ENCODE measurements at places on chromosomes 1 and 21. TPM values are rescaled to one million over a fixed set of nuclear protein-coding genes. Genes with fewer than 3 reads are reported as not detected.

- no peak for DNase-seq
These were observed 6.3 kb upstream of the TNNT2 start for GRCh38 chr1:201383647-201384405.

DNA sequence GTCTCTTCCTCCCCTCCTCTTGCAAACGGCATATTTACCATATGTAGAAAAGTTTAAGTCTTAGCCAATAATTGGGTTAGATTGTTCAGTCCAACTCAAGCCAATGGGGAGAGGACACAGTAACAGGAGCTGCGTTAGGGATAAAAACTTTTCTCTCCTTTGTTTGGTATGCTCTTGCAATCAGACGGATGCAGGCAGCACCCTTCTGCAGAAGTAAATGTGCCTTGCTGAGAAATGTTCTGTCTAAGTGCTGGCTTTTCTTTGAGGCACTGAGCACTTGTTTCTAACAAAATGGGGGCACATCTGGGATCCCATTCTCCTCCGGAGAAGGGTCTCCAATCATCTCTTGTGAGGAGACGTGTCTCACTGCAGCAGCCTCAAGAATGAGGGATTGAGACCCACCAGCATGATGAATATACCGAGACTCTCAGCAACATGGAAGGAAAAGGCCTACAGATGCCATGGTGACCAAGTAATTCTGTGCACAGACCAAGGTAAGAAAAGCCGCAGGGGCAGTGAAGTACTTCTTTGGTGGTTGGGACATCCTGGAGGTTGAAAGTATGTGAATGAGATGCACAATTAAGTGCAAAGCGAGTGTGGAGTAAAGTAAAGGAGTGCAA lies 20.7 kb upstream of the GNG4 start:
- DNase-seq = no peak

DNA sequence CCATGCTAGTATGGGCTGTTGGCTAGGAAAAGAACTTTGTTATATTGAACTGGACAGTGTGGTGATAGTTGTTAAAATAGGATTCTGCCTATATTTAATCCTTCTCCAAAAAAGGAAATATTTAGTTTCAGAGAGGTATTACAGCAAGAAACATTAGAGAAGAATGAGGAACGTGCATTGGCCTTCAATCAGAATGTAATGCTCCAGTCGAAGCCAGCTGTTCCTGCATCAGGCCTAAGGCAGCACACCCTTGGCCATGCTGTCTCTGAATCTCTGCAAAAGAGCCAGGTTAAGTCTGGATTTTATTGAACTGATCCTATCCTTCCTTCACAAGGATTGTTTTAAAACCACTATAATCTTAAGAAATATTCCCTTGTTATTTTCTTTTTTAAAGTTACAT lies 35.3 kb upstream of the RALGPS2 start:
- DNase-seq = no peak

GRCh38 chr1:22143065-22144033 lies at the start of gene WNT4:
Gene WNT4, minus strand, starts transcription at chr1:22143097. Its CDS starts 175 bp downstream, at chr1:22142922.
- DNase-seq = no peak

DNA sequence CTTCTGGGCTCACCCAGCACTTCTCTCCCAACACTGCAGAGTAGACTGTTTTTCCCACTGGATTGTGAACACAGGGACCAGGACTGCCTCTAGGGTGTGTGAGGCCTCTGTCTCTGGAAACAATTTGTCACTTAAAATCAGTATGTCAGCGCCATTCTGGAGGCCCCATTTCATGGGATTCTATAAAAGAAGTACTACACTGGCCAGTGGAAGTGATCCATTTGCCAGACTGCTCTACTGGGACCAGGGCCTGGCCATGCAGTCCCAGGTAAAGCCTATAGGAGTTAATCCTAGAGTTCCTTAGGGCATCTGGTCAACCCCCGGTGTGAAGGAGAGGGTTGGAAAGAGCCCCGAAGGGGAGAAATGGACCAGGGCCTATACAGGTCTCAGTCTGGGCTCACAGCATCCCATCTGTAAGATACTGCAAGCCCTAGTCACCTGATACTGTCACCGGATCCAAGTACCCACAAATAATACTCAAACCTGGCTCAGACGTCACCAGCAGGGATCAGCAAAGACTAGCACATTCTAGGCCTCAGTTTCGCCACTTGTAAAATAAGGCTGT lies 245.0 kb downstream of the FOXD2 start:
- DNase-seq = no peak

GRCh38 chr1:61477301-61477700 lies 247.6 kb downstream of the TM2D1 start:
- DNase-seq = no peak

- no peak for DNase-seq
These were observed 73.7 kb downstream of the S1PR1 start for GRCh38 chr1:101310506-101310905.

DNA sequence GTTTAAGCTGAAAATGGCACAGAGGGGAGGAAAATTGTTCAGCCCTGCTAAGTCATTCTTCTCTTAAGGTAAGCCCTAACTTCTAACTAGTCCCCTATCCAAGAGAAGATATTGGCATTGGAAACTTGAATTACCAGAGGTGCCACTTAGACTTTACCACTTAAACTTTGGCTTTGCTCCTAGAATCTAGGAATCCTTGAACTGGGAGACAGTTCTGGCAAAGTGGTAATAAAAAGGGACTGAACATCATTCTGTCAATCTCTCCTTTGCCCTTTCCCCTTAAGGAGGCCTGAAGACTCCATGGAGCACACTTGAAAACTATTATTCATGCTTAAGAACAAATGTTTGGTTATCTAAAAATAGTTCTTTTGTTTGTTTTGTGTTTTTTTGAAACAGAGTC lies 8.4 kb downstream of the ATP1A4 start:
- no peak for DNase-seq

DNA sequence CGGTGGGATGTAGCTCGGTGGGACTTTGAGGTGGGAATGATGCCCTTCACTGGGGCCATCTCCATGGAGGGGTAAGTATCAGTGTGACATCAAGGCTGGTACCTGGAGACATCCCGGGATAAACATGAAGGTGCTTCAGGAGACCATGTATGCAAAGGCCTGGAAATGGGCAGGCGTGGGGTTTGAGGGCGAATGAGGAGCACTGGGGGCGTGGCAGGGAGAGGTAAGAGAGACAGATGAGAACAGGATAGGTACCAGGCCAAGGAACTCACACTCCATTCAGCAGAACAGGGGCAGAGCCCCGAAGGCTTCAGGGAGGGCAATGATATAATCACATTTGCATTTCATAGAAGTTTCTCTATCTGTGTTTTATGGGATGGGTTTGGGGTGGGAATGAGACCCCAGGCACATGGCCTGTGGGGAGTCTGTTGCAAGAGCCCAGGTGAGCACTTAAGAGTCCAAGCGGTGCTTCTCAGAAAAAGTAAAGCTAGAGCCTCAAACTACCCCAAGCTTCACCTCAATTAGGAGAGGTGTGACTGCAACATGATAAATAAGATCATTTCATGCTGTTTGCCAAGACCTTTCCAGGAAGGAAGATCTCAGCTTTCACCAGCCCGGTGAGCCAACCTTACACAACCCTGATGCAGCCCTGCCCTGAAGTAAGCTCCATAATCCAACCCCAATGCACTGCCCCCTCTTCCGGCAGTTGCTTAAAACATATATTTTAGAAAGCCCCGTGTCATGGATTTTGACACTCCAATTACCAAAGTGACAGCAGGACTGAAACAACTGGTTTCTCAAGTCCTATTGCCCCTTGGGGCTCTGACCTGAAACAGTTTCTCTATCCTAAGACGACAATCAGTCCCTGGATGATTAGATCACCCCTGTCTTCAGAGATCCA lies 7.4 kb downstream of the S100A9 start:
- DNase-seq = no peak

DNA sequence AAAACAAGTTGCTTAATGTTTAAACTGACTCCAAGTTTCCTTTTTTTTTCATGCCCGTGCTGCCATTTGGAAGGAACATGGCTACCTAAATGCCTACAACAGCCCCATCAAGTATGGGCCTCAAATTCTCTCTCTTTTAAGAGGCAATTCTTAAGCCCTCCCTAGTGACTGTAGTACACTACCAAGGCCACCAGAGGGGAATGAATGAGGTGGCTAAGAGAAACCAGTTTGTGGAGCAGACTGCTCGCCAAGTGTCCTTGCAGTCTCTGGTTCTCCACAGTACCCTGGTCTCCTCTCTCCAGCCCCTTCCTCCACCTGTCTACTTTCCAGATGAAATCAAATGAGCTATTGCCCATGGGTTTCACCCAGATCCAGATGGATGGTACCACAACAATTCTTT lies 1809.6 kb downstream of the BRINP3 start:
- no peak for DNase-seq

Gene LRRN2
- total RNA-seq = 19.5 TPM

Gene LENEP
- total RNA-seq = 1.1 TPM

Gene CR1L
- total RNA-seq = not detected

Gene CERS2
- 92.7 TPM for total RNA-seq

All from testis (tissue), 5 donors.